ENCODE measurements at places on chromosomes 7 and 10. TPM values are rescaled to one million over a fixed set of nuclear protein-coding genes. Genes with fewer than 3 reads are reported as not detected.

Gene IGFBP3
- total RNA-seq = 265 TPM

- no peak for DNase-seq
Observed at GRCh38 chr10:109306698-109307097, 616.6 kb downstream of the XPNPEP1 start.

GRCh38 chr7:126690848-126691751 is 561.6 kb downstream of the GRM8 start:
- DNase-seq = no peak

DNA sequence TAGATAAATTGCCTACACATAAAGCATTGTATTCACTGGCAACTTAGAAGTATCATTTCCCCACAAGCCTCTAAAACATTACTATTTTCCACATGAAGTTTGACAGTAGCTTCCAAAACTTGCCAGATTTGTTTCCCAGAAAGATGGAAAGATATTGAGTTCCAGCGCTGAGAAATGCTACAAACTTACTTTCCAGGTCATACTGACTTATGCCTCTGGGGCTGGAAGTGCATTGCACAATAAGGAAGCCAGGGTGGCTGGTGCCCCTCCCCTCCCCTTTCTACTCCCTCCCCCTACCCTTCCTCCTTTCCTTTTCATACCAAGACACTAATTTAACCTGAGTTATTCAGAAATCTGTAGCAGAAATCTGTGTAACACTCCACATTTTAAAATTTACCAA is 212.6 kb downstream of the WDR37 start:
- no peak for DNase-seq

GRCh38 chr7:91876391-91877133 is 3.9 kb downstream of the MTERF1 start:
- no peak for DNase-seq

Data from Daoy (cell line).